ENCODE measurements at places on chromosomes 3 and 15.

DNA sequence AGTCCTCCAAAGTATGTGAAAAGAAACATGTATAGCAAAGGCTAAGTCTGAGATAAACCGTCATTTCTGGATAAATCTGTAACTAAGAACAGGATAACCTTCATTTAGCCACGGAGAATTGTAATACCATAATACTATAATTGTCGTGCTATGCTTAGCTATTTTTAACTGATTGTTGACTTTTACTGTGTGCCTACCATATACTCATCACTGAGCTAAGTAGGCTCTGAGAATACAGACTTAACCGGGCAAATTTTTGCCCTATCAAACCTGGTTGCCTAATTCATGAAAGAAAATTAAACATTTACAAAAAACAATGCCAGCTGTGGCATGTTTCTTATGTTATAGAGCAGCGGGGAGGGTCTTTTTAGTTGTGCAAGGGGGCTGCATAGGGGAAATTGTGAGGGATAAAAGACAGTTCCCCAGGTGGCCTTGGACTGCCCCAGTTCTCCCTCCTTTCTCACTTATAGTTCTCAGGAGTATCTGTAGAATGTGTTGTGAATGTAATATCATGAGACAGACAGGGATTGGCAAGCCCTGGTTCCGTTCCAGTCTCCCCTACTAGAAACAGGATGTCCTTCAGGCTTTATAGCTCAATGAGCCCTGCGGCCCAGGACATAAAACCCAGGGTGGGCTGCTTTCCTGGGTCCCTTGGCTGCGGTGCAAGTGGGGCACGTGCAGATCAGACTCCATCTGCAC is 318.5 kb downstream of the GBE1 start:
- no peak for DNase-seq

DNA sequence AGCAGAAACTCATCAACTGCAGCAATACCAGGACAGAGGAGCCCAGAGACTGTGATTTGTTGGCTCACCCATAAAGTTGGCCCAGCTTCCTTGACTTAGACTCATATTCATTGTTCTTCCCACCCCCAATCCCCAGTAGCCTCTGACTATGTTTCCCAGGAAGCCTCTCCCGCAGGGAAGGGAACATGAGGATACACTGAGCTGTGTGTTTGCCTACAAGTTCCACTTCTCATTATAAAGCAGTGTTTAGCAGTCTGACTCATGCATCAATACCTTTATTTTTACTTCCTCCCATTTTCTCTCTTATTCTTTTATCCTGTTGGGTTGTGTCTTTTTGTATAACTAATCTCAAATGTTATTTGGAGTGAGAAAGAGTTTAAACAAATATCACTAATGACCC is 111.6 kb upstream of the PHLDB2 start:
- no peak for DNase-seq

- no peak for DNase-seq
Observed at GRCh38 chr3:190320594-190321362, 1.5 kb downstream of the CLDN1 start.

DNA sequence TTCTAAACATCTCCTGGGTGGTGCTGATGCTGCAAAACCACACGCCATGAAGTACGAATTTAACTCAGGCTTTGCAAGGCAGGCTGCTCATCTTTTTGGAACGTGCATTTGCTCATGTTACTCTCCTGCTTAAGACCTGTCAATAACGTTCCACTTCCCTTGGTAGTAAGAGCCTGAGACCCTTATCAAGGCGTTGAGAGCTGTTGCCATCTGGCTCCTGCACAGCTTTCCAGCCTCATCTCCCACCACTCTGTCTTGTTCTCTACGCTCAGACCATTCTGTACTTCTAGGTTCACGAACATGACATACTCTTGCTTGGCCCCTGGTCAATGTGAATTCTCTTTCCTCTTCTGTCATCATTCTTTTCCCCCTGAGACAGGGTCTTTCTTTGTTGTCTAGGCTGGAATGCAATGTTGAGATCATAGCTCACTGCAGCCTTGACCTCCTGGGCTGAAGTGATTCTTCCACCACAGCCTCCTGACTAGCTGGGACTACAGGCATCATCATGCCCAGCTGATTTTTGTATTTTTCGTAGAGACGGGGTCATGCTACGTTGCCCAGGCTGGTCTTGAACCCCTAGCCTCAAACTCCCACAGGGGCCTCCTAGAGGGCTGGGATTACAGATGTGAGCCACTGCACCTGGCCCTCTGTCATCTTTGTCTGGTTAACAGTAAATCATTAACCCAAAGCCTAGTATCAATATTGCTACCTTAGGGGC is 202.8 kb downstream of the CADPS start:
- DNase-seq, result no peak

DNA sequence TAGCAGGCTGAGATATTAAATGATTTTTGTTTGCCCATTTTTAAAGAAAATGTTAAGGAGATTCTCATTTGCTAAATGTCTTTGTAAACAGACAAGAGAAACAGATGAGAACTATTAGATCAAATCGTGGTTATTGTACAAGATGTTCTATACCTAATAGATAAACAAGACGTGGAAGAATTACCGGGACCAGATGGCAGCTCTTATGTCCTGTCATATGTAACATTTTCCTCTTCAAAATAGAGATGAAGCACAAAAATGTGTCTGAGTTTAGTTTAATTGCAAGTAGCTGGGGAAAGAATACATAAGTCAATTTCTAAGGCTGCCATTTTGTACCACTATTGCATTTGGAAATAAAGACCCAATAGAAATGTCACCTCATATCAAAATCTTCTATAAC is 553.7 kb downstream of the TUSC7 start:
- DNase-seq, result no peak

- no peak for DNase-seq
Observed at GRCh38 chr3:72516361-72516760, 331.9 kb downstream of the SHQ1 start.

- no peak for DNase-seq
Observed at GRCh38 chr3:51908026-51908425, 4.9 kb upstream of the IQCF1 start.

GRCh38 chr15:90529011-90529370 is 732 bp upstream of the CRTC3 start:
- no peak for DNase-seq

DNA sequence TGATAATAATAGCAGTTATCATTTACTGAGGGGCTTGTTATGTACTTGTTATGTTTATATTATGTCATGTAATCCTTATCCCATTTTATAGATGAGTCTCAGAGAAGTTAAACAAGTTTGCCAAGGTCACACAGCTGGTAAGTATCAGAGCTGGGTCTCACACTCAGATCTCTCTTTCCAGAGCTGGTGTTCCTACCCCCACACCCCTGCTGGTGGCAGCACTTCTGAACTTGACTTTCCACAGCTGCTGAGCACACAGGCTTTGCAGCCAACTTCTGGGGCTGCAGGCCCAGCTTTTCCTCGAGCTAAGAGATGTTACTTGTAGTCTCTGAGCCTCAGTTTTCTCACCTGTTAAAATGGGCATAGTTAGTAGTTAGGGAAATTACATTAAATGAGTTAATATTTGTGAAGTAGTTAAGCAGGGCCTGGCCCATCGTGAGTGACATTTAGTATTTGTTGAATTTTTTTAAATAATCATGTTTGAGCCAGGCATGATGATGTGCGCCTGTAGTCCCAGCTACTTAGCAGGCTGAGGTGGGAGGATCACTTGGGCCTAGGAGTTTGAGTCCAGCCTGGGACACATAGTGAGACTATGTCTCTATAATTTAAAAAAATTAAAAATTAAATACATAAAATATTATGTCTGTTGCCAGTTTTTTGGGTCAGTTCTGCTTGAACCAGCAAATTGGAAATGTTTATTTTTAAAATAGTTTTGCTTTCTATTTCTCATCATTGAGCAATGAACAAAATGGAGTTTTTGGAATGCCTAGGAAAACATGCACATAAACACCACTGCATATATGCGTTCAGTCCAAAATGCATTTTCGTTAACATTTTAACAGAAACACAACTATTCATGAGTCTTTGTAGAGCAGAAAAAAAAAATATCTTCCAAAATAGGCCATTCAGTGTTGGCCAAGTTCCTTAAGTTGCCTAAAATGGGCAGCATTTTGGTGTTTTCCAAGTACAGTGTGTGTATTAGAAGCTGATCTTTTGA is 87.3 kb downstream of the SMAD6 start:
- DNase-seq, result peak; percentile 30

GRCh38 chr15:79524531-79524930 is 92.4 kb downstream of the MINAR1 start:
- no peak for DNase-seq

- no peak for DNase-seq
Observed at GRCh38 chr3:18424213-18424728, 868 bp downstream of the SATB1 start.

DNA sequence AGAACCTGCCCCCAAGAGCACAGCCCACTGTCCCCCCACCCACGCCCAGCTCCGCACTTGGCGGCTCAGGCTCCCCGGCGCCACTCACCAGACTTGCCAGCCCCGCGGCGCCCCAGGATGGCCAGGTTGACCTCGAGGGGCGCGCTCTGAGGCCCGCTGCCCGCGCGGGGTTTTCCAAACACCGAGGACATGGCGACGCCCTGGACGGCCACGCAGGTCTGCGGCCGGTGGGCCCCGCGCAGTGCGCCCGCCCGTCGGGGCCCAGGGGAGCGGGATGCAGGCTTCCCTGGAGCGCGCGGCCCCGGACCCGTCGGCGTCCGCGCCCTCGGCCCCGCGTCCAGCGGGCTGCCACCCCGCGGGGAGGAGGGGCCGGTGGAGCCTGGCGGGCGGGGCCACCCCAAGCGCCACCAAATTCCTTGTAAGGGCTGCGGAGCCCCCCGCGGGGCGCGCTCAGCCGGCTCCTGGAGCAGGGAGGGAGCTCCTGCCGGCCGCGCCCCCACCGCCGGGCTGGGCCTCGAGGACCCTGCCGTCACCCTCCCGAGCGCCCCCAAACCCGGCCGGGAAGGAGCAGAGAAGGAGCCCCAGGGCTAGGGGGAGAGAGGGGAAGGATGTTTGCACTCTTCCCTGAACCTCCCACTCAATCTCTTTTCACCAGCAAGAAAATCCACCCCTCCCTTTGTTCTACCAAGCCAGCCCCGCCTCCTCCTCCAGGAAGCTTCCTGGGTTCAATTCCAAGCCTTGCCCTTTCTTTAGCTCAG is at the start of gene RASL12:
RASL12 (minus strand) TSS at position 347 of the 758 bp plus-strand sequence; CDS start at position 191, 156 bp downstream.
- DNase-seq, result no peak

GRCh38 chr3:74200952-74201351 is 413.5 kb downstream of the CNTN3 start:
- DNase-seq, result no peak

GRCh38 chr3:4052706-4053105 is 250.5 kb upstream of the SETMAR start:
- DNase-seq, result no peak

- no peak for DNase-seq
Observed at GRCh38 chr3:188978421-188979171, 193.2 kb upstream of the TPRG1 start.

DNA sequence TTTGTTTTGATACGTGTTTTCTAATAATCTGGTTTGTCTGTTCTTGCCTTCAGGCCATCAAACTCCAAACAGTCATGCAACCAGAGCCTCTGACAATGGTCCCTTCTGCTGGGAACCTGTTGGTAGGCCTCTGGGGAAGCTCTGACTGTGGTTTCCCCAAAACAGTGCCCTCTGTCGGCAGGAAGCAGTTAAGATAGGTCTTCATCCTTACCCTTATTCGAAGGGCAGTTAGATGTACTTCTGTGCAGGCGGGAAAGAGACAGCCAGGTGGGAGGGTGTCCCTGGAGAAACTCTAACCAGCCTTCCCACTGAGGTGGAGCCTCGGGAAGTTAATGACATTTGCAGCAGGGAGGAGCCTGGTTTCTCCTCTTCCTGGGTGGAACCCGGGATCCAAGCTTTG is 81.6 kb upstream of the CHMP2B start:
- DNase-seq, result no peak

- DNase-seq, result no peak
Observed at GRCh38 chr3:184556582-184557347, 4.8 kb upstream of the EPHB3 start.

GRCh38 chr3:22007368-22007767 is 256.4 kb upstream of the ZNF385D start:
- no peak for DNase-seq

Measured in B cell (primary cell).